ENCODE measurements at places on chromosomes 1 and 21.
A peak's percentile ranks its signal among the peaks of the same experiment; 100 is the strongest.

GRCh38 chr1:230122366-230123279 lies 55.6 kb downstream of the GALNT2 start:
- no peak for DNase-seq

GRCh38 chr1:236141447-236142252 lies 689 bp upstream of the GPR137B start:
- DNase-seq: peak; percentile 29

GRCh38 chr1:225977937-225978748 lies 21.0 kb downstream of the SDE2 start:
- peak; percentile 27 for DNase-seq

DNA sequence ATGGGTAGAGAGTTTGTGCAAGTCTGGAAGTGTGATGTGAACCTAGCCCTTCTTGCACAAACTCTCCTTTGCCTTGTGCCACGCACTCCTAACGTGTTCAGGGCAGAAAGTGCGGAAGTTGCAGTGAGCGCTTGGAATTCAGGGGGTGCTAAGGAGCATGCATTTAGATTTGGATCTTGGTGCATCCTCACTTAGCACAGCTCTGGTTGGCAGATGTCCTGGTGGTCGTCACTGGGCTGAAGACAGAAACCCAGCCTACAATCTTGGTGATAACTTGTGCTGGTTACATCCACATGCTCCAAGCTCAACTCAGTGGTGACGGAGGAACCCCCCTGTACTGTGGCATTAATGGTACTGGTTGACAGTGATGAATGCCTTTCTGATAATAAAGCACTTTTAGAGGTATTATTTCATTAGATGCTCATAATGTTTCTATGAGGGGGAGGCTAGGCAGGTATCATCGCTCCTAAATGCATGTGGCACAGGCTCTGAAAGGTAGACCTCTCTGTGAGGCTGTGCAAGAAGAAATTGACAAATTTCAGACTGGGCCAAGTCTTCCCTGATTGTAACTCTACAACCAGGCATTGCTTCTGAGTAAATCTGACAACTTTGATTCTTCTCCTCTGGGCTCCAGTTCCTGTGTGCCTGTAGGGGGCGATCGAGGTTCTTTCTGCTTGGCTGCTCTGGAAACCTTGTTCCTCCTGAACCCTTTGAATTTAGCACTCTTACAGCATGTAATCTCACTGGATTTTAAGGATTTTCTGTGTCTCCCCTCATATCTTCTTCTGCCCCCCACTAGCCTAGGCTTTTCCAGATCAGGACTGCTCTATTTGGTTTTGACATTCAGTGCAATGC lies 40.6 kb downstream of the MAPKAPK2 start:
- DNase-seq: peak; percentile 66

DNA sequence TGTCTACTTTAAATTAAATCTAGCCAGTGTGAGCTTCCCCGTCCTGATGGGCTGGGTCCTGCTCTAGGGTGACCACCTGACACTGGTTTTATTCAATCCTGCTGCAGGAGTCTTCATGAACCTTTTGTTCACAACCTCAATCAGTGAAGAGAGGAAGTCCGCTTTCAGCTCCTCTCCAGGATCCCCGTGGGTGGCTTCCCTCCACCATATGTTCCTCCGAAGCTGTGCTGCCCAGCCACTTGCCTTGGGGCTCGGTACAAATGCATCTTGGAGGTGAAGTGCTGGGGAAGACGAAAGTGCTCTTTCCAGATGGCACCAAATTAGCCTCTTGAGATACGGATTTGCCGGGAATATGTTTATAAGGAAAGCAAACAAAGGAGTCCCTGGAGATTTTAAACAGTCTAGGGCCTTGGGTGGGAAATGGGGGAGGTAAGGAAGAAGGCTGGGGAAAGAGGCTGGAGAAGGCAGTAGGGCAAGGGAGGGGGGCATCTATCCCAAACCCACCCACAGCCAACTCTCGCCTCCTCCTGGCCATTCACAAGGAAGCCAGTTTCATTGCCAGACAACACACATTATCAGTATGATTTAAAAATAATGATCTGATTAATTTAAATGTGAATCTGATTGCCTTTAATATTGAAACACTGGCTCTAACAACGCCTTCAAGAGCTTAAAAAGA lies 430.8 kb downstream of the DISC1 start:
- no peak for DNase-seq

- DNase-seq: no peak
Observed at GRCh38 chr1:204373911-204374310, 14.2 kb upstream of the PLEKHA6 start.

- DNase-seq: no peak
Observed at GRCh38 chr1:233668725-233669294, 54.9 kb downstream of the KCNK1 start.

- DNase-seq: no peak
Observed at GRCh38 chr1:241048622-241049021, 308.4 kb downstream of the RGS7 start.

DNA sequence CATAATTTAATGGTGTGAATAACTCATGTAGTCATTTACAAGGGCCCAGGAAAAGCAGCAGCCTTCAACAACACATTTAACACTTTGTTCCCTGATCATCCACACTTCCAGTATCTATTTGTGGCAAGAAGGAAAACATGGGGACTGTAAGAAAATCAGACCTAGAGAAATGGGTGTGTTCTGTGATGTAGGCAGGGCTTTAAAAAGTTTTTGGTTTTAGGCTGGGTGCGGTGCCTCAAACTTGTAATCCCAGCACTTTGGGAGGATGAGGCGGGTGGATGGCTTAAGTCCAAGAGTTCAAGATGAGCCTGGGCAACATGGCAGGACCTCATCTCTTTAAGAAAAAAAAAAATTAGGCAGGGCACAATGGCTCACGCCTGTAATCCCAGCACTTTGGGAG lies 14.2 kb upstream of the WDR47 start:
- DNase-seq: no peak

GRCh38 chr1:53754484-53755312 lies 15.7 kb upstream of the GLIS1 start:
- DNase-seq: peak; percentile 54

- DNase-seq: no peak
Observed at GRCh38 chr1:55828044-55828443, 612.9 kb upstream of the USP24 start.

GRCh38 chr1:23864801-23865542 lies 3.1 kb downstream of the FUCA1 start:
- DNase-seq: no peak

DNA sequence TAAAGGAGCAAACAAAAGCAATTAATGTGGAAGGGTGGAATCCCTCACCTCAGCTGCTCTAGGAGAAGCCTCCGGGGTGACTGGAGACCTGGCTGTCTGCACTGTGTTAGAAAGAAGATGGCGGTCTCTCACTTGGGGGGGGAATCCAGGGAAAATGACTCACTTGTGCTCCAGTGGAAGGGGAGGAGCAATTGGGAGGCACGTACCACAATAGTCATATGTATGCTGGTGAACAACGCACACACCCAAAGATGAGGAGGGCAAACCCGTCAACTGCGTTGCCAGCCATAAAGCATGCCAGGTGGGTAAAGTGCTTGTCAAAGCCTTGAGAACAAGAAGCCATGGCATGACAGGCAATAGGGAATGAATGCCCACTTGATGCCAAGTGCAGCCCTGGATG lies 22.1 kb downstream of the PLEKHA6 start:
- no peak for DNase-seq

GRCh38 chr1:67952071-67952470 lies 98.4 kb downstream of the DIRAS3 start:
- DNase-seq: no peak

DNA sequence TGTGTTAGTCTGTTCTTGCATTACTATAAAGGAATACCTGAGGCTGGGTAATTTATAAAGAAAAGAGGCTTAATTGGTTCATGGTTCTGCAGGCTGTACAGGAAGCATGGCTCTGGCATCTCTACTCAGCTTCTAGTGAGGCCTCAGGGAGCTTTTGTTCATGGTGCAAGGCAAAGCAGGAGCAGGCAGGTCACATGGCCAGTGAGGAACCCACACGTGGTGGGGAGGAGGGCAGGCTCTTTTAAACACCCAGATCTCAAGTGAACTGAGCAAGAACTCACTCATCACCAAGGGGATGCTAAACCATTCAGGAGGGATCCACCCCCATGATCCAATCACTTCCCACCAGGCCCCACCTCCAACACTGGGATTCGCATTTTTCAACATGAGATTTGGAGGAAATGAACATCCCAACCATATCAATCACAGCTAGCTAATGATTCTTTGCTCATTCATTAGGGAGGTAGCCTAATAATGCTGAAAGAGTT lies 51.4 kb upstream of the RAP1A start:
- no peak for DNase-seq

- DNase-seq: no peak
Observed at GRCh38 chr1:214363386-214363785, 82.4 kb downstream of the SMYD2 start.
